ENCODE measurements at places on chromosomes 12 and 14.

DNA sequence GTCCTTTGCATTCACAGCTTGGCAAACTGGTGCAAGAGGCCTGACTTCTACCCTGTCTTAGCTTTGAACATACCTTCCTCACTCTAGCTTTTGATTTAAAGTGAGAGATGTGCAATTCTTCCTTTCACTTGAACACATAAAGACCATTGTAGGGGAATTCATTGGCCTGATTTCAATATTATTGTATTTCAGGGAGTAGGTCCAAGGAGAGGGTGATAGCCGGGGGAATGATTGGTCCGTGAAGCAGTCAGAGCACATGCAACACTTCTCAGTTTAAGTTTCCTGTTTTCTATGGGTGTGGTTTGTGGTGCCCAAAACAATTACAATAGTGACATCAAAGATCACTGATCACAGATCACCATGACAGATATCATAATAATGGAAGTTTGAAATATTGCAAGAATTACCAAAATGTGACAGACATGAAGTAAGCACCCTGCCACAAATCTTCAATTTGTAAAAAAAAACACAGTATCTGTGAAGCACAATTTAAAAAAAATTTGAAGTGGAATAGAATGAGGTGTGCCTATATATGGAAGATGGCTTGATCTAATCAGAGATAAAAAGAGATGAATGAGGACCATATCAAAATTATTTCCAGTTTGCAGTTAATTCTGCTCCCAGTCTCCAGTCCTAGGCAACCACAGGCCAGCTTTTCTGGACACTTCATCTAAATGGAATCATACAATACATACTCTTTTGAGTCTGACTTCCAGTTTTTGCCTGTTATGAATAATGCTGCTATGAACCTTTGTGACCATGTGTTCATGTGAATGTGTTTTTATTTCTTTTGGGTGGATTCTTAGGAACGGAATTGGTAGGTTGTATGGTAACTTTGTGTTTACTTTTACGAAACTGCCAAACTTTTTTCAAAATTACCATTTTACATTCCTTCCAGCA is 23.2 kb downstream of the BORCS5 start:
- no peak for DNase-seq

- no peak for DNase-seq
These were observed 10.5 kb upstream of the WNT5B start for GRCh38 chr12:1618489-1618888.

- peak; percentile 17 for DNase-seq
These were observed 446 bp downstream of the PPP1R12A start for GRCh38 chr12:79934281-79935020.

DNA sequence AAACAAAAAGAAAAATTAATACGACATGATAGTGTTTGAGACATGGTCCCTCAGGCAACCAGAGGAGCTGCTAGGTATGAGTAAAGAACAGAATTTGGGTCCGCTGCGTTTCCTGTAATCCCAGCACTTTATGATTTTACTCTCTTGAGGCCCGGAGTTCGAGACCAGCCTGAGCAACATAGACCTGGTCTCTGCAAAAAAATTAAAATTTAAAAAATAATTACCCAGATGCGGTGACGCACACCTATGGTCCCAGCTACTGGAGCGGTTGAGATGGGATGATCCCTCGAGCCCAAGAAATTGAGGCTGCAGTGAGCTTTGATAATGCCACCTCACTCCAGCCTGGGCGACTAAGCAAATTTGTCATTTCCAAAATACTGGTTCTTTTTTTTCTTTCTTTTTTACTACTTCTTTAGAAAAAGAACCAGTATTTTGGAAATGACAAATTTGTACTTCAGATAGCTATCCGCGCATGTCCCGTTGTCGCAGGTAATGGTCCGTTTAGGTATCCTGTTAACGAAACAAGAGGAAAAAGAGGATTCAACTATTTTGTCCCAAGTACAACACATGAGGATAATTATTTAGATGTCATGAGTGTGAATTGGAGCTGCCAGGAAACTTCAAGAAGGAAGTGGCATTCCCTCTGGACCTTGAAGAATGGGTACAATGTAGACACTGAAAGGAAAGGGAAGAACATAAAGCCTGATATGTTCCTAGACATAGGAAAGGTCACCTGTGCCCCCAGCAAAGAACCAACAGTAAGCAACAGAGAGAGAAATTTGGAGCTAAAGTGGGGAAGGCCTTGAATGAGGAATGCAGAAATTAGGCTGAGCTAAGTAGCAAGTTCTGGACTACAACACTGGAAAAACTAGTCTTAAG is 1.2 kb upstream of the HECTD1 start:
- DNase-seq: peak; percentile 1
